Left renal cortex interstitium (tissue), 4 donors: ENCODE measurements at places on chromosomes 12 and 14.
A peak's percentile ranks its signal among the peaks of the same experiment; 100 is the strongest.

- no peak for DNase-seq
Observed at GRCh38 chr12:49097381-49097780, 2.8 kb upstream of the DHH start.

DNA sequence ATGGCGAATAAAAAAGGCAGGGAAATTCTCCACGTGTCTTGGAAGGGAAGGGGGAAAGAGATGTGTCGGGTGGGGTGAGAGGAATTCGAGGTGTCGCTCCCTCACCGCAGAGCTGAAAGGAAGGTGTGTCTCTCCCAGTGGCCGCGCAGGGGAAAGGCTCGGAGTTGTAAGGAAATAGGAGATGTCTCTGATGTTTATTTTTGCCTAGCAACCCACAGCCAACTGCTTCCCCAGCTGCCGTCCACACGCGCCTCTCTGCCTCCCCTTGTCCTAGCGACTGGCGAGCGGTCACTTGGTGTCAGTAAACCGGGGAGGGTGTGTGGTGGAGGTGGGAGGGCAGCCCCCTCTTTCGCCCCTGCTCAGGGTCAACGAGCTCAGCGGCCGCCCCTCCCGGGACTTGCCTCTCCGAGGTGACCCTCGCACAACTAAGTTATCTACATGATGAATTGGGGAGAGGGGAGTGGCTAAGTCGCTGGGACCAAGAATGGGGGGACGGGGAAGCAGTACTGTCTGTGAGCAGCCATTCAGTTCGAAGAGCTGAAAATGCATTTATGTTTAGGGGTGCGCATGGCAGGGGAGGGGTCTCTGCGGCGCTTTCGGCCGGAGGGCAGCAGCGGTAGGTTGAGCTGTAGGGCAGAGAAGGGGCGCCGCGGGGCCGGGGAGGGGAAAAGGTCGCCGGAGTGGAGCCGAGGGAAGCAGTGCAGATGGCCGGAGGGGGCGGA is 585 bp upstream of the DYRK2 start:
- peak; percentile 83 for DNase-seq

GRCh38 chr14:24274101-24274543 is 2.7 kb upstream of the RABGGTA start:
- DNase-seq = no peak

- no peak for DNase-seq
Observed at GRCh38 chr12:130145731-130146130, 16.5 kb upstream of the FZD10 start.

GRCh38 chr14:56414236-56414635 is 165.4 kb upstream of the TMEM260 start:
- DNase-seq = no peak

- DNase-seq = peak; percentile 62
Observed at GRCh38 chr12:124730455-124730932, 133.2 kb downstream of the SCARB1 start.

DNA sequence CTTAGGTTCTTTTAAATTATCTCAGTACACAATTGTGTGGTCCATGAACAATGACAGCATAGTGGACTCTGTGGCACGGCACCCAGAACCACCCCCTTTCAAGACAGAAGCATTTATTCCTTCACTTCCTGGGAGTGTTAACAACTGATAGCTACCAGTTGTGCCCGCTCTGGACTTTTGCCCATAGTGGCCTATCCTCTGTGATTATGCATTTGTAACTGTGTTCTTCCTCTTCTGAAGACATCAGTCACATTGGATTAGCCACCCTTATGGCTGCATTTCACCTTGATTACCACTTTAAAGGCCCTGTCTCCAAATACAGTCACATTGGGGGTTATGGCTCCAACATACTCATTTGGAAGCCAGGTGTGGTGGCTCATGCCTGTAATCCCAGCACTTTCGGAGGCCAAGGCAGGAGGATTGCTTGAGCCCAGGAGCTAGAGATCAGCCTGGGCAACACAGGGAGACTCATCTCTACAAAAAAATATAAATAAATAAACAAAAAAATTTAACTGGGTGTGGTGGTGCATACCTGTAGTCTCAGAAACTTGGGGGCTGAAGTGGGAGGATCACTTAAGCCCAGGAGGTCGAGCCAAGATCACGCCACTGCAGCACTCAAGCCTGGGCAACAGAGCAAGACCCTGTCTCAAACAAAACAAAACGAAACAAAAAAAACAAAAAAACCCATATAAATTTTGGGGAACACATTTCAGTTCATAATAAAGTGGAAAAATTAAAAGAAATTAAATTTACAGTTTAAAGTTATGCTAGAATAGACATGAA is 27.6 kb upstream of the PHC1 start:
- no peak for DNase-seq

GRCh38 chr12:54991991-54992375 is 7.4 kb upstream of the TESPA1 start:
- DNase-seq = no peak

GRCh38 chr12:71397433-71397954 is 42.1 kb upstream of the LGR5 start:
- DNase-seq = no peak

DNA sequence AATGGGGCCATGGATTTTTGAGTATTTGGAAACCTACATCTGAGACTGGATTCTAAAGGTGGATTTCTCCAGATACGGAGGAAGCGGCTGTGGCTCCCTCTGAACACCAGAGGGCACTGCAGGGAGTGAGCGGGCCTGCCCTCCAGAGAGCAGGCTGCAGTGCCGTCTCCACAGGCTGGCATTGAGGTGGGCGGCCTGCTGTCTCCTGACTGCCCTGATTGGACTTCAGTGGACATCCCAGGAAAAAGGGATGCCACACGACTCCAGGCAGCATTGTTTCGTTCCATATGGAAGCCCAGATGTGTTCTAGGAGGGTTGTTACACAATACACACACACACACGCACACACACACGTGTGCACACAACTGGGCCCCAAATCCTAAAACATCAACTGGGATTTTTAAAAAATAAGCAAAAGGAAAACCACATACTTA is 20.9 kb upstream of the ANO2 start:
- DNase-seq = no peak

DNA sequence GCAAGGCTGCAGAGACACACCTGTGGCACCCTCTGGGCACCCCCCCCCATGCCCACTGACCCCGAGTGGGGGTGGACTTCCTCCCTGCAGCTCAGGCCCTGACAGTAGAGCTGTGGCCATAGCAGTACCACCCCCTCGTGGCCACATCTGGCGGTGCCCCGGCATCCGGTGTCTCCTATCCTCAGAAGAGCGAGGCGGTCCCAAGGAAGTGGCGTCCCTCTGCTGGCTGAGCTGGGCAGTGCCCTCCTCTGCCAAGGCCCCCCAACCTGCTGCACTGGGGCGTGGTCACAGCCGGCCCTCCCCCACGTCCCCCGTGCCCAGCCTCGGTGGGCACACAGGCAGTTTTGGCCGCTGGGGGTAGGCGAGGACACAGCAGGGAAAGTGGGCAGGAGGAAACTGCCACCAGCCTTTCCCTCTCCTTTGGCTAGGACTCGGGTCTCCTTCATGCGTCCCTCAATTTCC is 6.0 kb upstream of the SLC6A12 start:
- DNase-seq = no peak
